ENCODE measurements at places on chromosomes 6 and 20. TPM values are rescaled to one million over a fixed set of nuclear protein-coding genes. Genes with fewer than 3 reads are reported as not detected.

Gene OR2H1
- total RNA-seq, result not detected

DNA sequence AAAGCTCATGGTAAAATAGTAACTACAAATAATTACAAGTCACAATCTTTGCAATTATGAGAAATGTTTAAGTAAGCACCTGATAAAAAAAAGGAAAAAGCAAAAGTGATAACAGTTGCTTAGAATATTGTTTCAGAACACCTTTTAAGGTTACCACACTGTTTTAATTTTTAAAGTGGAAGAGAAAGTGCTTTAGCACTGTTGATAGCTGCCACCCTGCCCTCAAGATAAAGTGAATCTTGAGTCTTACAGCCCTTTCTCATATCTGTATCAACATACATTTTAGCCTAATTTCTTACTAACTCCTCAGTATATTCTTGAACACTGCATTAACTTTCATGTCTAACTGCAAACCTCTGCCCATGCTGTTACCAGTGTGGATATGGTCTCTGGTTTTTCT lies 127.3 kb upstream of the THEMIS start:
- DNase-seq, result no peak

DNA sequence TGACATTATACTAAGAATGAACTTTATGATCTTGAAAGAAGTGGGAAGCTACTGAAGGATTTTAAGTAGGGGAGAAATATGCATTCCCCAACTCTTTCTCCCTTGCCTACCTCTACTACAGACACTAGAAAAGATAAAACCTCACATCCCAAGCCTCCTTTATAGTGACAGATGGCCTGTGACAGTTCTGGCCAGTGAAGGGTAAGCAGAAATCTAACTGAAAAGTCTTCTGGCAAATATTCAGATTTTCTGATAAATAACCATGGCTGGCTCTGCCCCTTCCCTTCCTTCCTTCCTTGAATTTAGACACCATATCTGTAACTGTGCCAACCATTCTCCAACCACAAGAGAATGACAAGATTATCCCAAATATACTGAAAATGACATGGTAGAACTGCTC lies 10.2 kb upstream of the BEND6 start:
- DNase-seq, result no peak

- DNase-seq, result peak; percentile 18
Observed at GRCh38 chr20:3732327-3733118, at the start of gene HSPA12B. HSPA12B (plus strand) TSS chr20:3732685; CDS start chr20:3738675, 5,990 bp downstream.

Gene HLA-DQB1
- 2.7 TPM for total RNA-seq

DNA sequence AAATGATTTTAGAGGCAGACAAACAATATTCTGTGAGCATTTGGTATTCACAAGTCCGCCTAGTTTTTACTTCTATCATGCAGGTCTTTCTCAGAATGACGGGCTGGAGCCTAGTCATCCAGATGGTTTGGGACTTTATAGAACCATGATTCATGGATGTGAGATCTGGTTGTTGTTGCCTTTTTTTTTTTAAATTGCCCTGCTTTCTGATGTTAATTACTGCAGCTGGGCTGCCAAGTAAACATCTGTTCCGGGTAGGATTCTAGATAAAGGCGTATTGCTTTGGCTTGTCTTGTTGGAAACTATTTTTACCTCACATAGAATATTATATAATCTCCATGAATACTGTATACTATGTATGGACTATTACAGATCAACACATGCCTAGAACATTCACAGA lies 58.1 kb downstream of the RNF217 start:
- no peak for DNase-seq

Gene SKIC2
- total RNA-seq, result 62.7 TPM

DNA sequence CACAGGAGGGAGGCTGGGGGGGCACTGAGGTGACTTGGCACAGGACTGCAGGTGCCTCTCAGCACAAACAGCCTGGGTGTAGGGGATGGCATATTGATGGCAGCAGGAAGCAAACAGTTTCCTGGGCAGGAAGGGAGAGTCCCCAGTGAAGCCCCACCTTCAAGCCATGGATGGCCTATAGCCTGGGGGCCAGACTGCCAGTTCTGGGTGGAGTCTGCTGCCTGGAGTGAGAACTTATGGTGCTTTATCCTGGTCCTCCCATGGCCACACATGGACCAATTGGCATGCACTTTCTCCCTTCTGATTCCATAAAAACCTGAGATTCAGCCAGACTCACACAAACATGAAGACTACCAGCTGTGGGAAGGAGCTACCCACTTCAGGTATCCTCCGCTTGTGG lies 115.2 kb upstream of the NRN1 start:
- no peak for DNase-seq

GRCh38 chr20:8116067-8116811 lies 15.8 kb upstream of the PLCB1 start:
- DNase-seq, result no peak

- no peak for DNase-seq
Observed at GRCh38 chr20:30892541-30893345, 364.7 kb upstream of the DEFB115 start.

DNA sequence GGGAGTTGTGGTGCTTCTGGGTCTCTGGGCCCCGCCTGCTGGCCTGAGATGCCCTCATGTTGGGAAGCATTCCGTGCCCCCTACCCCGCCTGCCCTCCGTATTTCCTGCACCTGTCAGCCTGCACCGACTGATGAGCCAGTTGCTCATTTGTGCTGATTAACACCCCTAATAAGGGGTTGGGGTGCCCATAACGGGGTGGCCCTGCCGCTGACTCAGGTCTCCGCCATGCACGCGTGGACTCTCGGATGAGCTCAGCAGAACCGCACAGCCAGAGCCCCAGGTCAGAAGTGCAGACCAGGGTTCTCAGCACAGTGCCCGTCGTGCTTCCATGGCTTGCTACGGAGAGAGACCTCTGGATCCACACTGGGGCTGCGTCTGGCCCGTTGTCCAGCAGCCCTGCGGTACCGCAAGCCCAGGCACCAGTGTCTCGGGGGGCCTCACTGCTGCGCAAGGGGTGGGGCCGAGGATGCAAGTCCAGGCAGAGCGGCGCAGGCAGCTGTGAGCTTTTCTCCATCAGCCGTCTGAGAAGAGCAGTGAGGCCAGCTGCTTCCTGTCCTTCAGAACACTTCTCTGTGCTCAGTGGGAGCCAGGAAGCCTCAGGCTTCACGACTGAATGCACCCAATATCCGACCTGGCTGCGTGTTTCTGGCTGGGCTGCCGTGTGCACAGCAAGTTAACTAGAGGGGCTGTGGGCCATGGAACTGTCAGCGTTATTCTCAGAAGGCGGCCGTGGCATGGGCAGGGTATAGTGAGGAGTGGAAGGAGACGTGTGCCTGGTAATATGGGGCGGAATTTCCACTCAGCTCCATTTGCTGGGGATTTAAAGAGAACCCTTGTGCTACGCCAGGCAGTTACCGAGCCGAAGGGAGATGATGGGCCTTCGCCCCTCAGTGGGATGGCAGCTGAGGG lies 18.6 kb downstream of the MTG2 start:
- DNase-seq, result no peak

GRCh38 chr6:31631681-31632278 lies 11.3 kb downstream of the PRRC2A start:
- no peak for DNase-seq

DNA sequence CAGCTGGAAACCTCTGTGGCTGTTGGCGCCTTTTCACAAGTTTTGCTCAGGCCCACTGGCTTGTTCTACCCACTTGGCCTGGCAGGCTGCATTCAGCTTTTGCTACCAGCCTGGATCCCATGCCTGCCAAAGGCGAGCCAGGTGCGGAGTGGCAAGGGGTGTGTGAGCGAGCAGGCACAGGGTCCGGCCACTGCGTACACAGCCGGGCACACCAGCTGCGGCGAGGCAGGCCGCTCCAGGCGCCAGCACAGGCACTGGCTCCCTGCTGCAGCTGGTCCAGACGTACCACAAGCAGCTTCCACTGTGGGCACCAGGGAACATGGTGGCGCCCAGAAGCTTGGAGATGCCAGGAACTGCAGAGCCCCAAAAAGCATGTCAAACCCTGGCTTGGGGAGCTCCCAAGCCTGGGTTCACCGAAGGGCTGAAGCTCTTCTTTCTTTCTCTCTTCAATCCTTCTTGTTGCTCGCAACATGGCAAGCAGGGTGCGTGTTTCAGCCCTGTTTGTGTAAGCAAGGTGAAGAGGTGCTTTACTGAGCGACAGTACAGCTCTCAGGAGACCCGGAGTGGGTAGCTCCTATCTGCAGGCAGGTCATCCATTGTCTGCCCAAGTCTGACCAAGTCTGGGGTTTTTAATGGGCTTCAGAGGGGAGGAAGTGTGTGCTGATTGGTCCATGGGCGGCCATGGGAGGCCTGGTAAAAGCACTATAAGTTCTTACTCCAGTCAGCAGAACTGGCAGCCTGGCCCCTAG lies 32.6 kb upstream of the GRM4 start:
- DNase-seq, result no peak

Gene GABRR1
- total RNA-seq, result not detected

DNA sequence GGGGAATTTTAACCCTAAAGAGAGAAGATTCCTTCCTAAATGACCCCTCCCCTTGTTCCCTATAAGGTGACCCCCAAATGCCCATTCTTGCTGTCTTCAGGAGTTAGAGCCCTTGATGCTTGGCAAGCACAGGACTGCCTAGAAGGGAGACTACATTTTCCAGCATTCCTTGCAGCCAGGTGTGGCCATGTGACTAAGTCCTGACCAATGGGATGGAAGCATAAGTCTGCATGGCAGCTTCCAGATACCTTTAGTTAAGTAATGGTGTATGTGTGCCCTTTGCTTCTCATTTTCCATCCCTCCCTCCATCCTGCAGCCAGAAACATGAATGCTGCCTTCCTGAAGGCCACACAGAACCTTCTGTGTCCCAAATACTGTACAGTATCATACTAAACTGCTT lies 5.5 kb downstream of the BFSP1 start:
- no peak for DNase-seq

Gene RWDD2A
- total RNA-seq, result 0.81 TPM

Gene RAET1E
- total RNA-seq, result under 0.01 TPM

DNA sequence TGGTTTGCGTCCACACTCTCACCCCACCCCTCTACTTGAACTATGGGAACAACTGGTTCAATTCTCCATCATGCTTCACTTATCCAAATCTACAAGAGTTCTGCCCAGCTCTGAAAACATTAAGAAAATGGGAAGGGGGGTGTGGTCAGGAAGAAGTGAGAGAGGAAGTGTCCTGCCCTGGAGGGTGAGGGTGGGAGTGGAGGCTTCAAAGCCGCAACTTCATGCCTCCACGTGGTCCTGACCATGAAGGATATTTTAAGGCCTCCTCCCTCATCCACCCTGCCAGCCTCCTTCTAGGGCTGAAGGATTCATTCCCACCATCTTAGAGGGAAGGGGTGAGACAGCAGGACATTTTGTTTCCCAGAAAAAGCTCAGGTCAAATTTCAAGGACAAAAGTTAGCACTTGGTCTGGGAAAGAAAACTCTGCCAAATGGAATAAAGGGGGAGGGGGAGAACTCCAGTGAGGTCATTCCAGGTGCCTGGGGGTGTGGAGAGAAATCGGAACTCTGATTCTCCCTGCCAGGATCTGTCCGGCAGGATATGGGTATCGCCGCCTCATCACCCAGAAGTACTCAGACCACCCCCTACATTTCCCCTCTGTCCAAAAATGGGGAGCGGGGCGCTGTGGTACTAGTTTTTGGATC lies 4.9 kb downstream of the RIMS4 start:
- no peak for DNase-seq

GRCh38 chr6:40371621-40372020 lies 215.5 kb downstream of the LRFN2 start:
- no peak for DNase-seq

Gene RIMS1
- under 0.01 TPM for total RNA-seq

Gene F13A1
- 5.9 TPM for total RNA-seq

- no peak for DNase-seq
Observed at GRCh38 chr20:57655809-57656155, 35.6 kb upstream of the ZBP1 start.

GRCh38 chr6:100630536-100630935 lies 165.8 kb upstream of the SIM1 start:
- DNase-seq, result no peak

- DNase-seq, result no peak
Observed at GRCh38 chr6:1039191-1039590, 272.7 kb upstream of the FOXQ1 start.

Gene FNDC11
- 1.3 TPM for total RNA-seq

- DNase-seq, result no peak
Observed at GRCh38 chr20:32924781-32925180, 66.1 kb downstream of the EFCAB8 start.

Gene BLCAP
- total RNA-seq, result 31.0 TPM

- DNase-seq, result peak; percentile 38
Observed at GRCh38 chr6:92810913-92811312, 608.4 kb downstream of the EPHA7 start.

Gene TUBB
- 446 TPM for total RNA-seq

DNA sequence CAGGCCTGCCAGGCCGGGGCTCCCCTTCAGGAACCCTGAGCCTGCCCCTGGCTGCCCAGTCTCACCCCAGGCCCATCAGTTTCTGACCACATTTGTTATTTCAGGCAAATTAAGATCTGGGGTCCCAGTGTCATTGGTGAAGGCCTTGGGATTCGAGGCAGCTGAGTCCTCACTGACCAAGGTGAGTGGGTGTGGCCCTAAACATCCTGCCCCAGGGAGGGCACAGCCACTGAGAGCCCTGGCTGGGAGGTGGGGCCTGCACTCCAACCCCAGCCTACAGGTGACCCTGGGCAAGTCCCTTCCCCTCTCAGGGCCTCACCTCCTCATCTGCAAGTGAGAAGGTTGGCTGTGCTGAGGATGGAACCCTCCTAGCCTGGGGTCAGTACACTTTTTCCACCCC lies 23.8 kb downstream of the BPIFB1 start:
- DNase-seq, result no peak

Gene ELOVL4
- total RNA-seq, result under 0.01 TPM

DNA sequence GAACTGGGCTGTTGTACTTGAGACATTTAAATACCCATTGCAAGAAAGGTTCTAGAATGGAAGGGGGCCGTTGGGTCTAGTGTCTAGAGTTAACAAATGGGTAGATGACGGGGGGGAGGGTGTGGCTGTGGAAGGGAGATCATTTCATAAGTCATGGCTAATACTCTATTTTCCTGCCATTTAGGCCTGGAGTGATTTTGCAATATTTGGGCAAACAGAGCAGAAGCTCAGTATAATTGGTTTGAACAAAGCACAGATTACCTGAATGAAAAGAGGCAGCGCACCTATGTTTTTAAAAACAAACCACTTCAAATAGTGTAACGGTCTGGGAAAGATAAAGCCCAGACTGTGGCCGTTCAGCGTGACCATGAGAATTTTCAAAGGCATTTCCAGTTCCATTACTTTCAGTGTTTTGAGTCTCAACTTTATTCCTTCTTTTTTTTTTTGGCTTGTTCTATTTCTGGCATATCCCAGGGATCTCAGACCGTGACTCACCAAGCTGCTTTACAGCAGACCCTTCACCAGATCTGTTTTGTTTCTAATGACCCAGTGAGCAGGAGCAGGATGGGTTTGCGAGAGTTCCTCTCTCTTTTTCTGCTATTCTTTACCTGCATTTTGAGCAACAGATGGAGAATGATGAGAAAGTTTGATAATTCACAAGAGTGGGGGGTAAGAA lies 73.7 kb downstream of the LYRM2 start:
- DNase-seq, result no peak

DNA sequence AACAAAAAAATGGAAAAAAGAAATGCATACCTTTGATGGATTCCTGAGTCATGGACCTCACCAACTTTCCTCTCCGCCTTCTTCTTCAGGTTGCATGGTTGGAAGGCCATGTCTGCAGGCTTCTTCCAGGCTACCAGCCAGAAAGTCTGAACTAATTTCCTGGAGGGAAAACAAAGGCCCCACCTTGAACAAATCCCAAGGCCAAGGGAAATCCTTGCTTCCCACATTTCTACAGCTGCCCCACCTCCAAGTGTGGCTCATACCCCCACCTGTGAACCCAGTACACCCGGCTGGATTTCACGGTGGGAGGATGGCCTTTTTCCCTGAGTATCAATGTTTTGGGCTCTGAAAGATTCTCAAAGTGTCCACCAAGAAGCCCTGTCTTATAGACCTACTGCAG lies 22.4 kb downstream of the IL17A start:
- DNase-seq, result no peak

Data from hematopoietic multipotent progenitor cell (in vitro differentiated cells).